WTC11 (cell line): ENCODE measurements at places on chromosomes 13 and 19. TPM values are rescaled to one million over a fixed set of nuclear protein-coding genes. Genes with fewer than 3 reads are reported as not detected.

GRCh38 chr13:109481040-109481439, 305.3 kb downstream of the IRS2 start:
- H3K27ac ChIP-seq, result no peak overlapping the region
- no peaks in the 10 kb centered on the region for H3K4me1 ChIP-seq
- H3K4me3 ChIP-seq, result no peak overlapping the region

- no peak overlapping the region for H3K4me3 ChIP-seq
- H3K27me3 ChIP-seq, result no peaks in the 10 kb centered on the region
- no peak overlapping the region for H3K27ac ChIP-seq
- no peaks in the 10 kb centered on the region for H3K36me3 ChIP-seq
- no peak for DNase-seq
Measured at GRCh38 chr13:35716186-35716585, 239.7 kb upstream of the MAB21L1 start.

GRCh38 chr19:42003506-42004294, 9.7 kb upstream of the ATP1A3 start:
- no peak overlapping the region; the same call in 1 of the 2 replicates for H3K27ac ChIP-seq
- DNase-seq, result no peak
- H3K4me1 ChIP-seq, result peaks cover 14% of the 10 kb centered on the region
- H3K36me3 ChIP-seq, result peaks cover 35% of the 10 kb centered on the region

DNA sequence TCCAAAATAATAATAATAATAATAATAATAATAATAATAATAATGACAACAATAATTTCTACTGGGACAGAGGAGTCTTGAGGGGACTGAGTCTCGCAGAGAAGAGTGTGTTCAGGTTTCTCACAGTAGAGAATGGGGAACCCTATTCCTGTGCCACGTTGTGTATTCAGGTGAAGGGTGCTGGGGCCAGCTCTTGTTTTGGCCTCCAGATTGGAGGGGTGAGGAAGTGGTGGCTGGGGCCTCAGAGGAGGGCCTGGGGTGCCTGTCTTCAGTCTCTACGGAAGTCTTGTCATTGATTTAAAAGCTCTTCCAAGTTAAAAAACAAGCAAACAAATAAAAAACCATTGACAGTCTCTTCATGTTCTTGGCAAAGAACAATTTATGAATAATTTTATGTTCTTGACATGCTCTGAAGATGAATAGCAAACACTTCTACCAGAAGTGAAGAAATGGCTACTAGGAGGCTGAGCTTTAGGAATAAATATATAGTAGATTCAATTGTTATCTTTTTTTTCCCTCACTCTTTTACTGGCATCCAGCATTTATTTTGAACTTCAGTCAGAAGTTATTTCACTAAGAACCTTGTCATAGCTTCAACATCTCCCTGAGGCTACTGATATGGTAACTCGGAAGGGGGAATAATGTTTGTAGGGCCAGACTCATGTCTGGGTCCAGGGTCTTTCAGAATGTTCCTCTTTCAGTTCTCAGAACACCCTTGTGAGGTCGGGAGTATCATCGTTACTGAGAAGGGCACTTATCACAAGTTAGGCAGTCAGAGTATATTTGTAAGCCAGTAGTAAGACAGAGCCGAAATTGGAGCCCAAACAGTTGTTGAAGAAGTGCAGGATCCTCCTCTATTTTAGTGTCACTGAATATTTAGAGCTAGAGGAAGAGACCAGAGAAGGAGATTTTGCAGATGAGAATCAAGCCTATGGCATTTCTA, 13.1 kb downstream of the LRCH1 start:
- no peak overlapping the region for H3K4me3 ChIP-seq
- H3K36me3 ChIP-seq, result no peaks in the 10 kb centered on the region
- peaks cover 33% of the 10 kb centered on the region for H3K4me1 ChIP-seq
- no peaks in the 10 kb centered on the region for H3K27me3 ChIP-seq

DNA sequence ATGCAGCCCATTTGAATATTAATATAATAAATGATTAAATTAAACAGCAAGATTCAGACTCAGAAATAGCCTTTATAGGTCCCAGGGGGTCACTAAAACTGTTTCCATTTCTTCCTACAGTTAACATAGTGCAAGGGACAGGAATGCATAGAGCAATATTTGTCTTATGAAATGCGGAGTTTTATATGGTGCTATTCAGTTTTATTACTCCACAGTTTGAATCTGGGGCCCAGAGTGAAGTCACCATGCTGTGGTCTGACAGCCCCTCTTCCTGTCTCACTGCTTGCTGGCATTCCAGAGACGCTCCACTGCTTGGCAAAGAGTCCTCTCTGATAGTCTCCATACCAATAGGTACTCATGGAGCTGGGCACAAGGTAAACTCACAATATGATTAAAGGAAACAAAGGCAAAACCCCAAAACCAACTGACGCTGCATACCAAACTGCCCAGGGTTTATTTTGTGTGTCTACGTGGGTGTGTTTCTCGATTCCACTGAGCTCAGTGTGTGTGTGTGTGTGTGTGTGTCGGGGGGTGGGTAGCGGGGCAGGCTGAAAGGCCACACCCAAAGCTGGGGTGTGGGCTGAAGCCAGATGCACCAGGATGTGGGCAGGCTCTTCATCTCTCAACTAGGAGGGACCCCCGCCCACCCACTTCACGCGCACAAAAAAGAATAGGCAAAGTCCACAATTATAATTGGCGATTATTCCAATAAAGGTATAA, 277.9 kb downstream of the TSHZ3 start:
- no peak overlapping the region for H3K27ac ChIP-seq
- H3K4me3 ChIP-seq, result no peak overlapping the region
- peaks cover 54% of the 10 kb centered on the region for H3K4me1 ChIP-seq
- H3K27me3 ChIP-seq, result no peaks in the 10 kb centered on the region; the same call in 1 of the 2 replicates

DNA sequence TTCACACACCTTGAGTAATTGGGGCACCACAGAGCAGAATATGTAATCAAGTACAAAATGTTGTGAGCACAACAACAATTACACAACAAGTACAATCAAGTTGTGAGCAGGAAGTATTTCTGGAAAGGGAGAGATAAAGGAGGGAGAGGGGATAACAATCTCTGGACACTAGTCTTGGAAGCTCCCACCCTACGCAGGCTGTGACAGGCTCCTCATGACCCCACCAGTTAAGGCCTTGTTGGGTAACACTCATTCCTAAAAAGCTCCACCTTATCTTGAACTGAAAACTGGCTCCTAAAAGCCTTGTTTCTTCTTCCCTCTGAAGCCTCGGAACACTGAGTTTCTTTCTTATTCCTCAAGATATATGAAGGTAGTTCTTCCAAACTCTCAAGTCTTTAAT, 806.0 kb downstream of the UQCRFS1 start:
- no peaks in the 10 kb centered on the region for H3K27me3 ChIP-seq
- H3K4me1 ChIP-seq, result peaks cover 29% of the 10 kb centered on the region
- H3K27ac ChIP-seq, result no peak overlapping the region
- no peaks in the 10 kb centered on the region for H3K36me3 ChIP-seq
- no peak for DNase-seq

DNA sequence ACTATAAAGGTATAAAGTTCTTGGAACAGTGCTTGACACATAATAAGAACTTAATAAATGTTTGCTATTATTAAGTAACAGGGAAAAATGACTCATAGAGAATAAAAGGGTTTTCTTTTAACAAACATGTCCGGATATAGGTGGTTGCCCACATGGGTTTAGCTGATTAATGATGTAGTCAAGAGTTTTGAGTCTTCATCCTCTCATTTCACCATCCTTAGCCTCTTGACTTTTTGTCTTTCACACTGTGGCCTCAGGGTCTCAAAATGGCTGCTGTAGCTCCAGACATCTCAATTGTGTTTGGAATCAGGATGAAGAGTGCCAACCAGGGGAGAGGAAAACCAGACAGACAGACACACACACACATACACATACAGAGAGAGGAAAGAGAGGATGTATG, 97.9 kb downstream of the HSPH1 start:
- no peaks in the 10 kb centered on the region; the same call in 1 of the 2 replicates for H3K27me3 ChIP-seq
- H3K4me1 ChIP-seq, result peaks cover 9% of the 10 kb centered on the region

- H3K27ac ChIP-seq, result no peak overlapping the region
- H3K4me1 ChIP-seq, result peaks cover 3% of the 10 kb centered on the region; the same call in 1 of the 2 replicates
- H3K36me3 ChIP-seq, result no peaks in the 10 kb centered on the region
Measured at GRCh38 chr19:29541473-29542253, 15.9 kb downstream of the VSTM2B start.

DNA sequence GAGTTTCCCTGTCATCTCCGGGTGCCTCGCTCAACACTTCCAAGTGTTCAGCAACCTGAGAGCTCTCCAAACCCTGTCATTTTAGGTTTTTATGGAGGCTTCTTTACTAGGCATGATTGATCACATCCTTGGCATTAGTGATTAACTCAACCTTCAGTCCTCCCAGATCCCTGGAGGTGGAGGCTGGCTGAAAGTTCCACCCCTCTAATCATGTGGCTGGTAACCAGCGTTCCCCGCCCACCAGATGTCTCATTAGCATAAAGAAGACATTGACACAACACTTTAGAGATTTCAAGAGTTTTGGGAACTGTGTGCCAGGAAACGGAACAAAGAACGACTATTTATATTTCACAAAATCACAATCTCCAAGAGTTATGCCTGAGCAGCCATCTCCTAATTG, 71.1 kb upstream of the RGCC start:
- H3K27me3 ChIP-seq, result no peaks in the 10 kb centered on the region
- H3K27ac ChIP-seq, result no peak overlapping the region
- DNase-seq, result no peak
- no peak overlapping the region for H3K4me3 ChIP-seq
- H3K36me3 ChIP-seq, result no peaks in the 10 kb centered on the region

GRCh38 chr19:1967087-1967608, 26.2 kb downstream of the CSNK1G2 start:
- no peaks in the 10 kb centered on the region for H3K4me1 ChIP-seq
- H3K27ac ChIP-seq, result no peak overlapping the region
- no peak for DNase-seq
- H3K27me3 ChIP-seq, result no peaks in the 10 kb centered on the region
- no peak overlapping the region for H3K4me3 ChIP-seq

DNA sequence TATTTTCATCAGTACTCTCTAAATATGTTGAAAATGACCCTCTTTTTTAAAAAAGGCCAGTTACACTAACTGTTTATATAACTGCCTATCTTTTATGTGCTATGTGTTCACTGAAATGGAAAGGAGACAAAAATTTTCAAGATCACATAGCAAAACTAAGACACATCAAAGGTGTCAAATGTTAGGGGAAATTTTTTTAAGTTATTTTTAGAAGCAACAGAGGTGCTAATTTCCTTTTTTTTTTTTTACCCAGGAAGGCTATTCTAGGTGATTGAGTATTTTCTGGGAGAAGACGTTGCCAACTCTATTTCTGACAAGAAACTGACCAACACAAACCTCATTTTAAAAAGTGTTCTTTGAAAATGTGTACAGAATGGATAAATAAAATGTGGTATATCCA, 45.7 kb downstream of the ELF1 start:
- no peak for DNase-seq
- peaks cover 7% of the 10 kb centered on the region for H3K4me1 ChIP-seq
- no peak overlapping the region for H3K27ac ChIP-seq
- H3K4me3 ChIP-seq, result no peak overlapping the region

DNA sequence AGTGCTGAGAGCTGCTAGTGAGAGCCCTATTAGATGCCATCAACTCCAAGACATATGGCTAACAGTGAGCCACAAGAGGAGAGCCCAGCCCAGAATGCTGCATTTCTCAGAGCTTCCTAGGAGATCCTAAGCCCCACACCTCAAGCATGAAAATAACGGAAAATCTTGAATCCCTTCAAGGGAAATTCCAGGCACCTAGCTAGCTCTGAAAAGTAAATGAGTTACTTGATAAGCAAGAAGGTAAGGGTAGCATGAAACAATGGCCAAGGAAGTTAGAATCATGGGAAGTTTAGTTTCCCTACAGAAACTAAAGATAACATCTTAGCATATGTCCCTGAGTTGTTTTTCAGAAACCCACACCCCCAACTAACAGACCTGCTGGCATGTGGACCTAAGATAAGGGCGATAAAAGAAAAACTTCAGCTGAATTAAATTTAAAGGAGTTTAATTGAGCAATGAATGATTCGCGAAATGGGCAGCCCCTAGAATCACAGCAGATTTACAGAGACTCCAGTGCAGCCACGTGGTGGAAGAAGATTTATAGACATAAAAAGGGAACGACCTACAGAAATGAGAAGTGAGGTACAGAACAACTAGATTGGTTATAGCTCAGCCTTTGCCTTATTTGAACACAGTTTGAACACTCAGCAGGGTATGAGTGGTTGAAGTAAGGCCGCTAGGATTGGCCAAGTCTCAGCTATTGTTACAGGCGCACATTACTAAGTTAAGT, 301.3 kb upstream of the DACH1 start:
- H3K36me3 ChIP-seq, result no peaks in the 10 kb centered on the region
- DNase-seq, result no peak
- peaks cover 11% of the 10 kb centered on the region for H3K4me1 ChIP-seq
- H3K4me3 ChIP-seq, result no peak overlapping the region
- no peaks in the 10 kb centered on the region for H3K27me3 ChIP-seq

GRCh38 chr19:14530506-14530905, 1.1 kb downstream of the TECR start:
- no peak for DNase-seq
- peaks cover 11% of the 10 kb centered on the region for H3K4me1 ChIP-seq
- peak overlapping the region; percentile 90 for H3K4me3 ChIP-seq
- H3K27me3 ChIP-seq, result no peaks in the 10 kb centered on the region

DNA sequence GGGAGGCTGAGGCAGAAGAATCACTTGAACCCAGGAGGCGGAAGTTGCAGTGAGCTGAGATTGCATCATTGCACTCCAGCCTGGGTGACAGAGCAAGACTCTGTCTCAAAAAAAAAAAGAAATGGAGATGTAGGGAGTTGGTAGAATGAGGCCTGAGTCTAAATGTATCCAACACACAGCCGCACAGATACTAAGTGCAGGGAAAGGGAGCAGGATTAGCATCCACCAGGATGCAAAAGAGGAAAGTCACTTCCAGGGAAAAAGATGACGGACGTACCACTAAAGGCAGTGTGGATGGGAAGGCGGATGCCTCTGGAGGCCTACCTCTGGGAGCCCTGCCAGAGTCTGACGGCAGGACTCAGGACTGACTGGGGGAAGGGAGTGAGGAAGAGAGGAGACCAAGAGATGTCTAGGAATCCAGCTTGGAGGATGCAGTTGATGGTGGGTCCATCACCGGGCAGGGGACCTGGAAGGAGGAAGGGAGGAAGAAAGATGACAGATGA, 6.8 kb downstream of the FAM98C start:
- H3K4me3 ChIP-seq, result no peak overlapping the region
- no peak for DNase-seq
- H3K27me3 ChIP-seq, result peaks cover 4% of the 10 kb centered on the region
- no peaks in the 10 kb centered on the region for H3K4me1 ChIP-seq
- H3K36me3 ChIP-seq, result no peaks in the 10 kb centered on the region
- peak overlapping the region; percentile 5; the same call in 1 of the 2 replicates for H3K27ac ChIP-seq

- H3K4me3 ChIP-seq, result no peak overlapping the region
- H3K27me3 ChIP-seq, result peaks cover 8% of the 10 kb centered on the region; the same call in 1 of the 2 replicates
- H3K27ac ChIP-seq, result no peak overlapping the region
- no peak for DNase-seq
Measured at GRCh38 chr19:22427960-22428913, 6.1 kb upstream of the ZNF98 start.

DNA sequence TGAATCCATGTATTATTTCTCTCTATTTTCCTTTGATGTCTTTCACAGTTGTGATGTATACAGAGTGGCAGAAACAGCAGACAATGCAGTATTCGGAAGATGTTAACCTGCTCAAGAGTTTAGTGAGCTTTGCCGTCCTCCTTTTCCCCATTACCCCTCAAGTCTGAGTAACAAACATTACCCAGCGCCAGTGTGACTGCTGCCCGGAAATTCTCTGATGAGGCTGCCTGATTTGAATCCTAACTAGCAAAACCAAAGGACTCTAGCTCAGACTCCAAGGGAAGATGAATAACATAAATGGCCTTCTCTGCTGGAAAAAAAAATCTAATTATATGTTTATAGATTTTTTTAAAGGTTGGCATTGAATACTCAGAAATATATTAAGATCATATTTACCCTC, 247.3 kb upstream of the SOX21 start:
- H3K27me3 ChIP-seq, result no peaks in the 10 kb centered on the region; the same call in 1 of the 2 replicates
- DNase-seq, result no peak
- H3K36me3 ChIP-seq, result no peaks in the 10 kb centered on the region
- no peak overlapping the region for H3K4me3 ChIP-seq
- H3K4me1 ChIP-seq, result no peaks in the 10 kb centered on the region

The TMED1 gene
- total RNA-seq, result 28.5 to 40.9 TPM (median 40.6 TPM) in 3 replicates

The SPACA4 gene
- not detected in 3 replicates for total RNA-seq

The ZNF443 gene
- total RNA-seq, result 7.0 to 8.0 TPM (median 7.1 TPM) in 3 replicates

The ZNF211 gene
- total RNA-seq, result 13.5 to 17.6 TPM (median 14.3 TPM) in 3 replicates
